NCI-H187 treated with DMSO at 0.1 percent for 48 hours (cell line): ENCODE measurements at places on chromosomes 2 and 18.

DNA sequence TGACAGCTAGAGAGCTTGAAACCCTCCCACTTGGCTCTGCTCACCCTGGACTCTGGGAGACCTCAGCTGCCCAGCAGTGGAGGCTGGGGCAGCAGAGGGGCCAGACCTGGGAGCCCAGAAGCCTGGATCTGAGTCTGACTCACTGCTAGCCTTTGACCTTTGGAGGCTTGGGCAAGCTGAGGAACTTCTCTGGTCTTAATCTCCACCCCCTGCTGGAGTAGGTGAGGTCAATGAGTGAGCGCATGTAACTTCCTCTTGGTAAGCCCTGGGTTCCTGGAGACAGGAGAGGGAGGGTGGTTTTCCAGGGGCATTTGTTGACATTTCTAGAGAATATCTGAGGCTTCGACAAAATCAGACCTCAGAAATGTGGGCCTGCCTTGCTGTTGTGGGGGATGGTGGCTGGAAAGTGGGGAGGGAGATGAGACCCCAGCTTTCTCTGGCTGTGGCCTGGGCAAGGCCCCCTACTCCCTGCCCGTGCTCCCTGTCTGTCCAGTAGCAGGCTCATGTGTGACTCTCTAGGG, 73.0 kb upstream of the YWHAQ start:
- no peak for DNase-seq

- no peak for DNase-seq
These were observed 78.5 kb downstream of the PTPN4 start for GRCh38 chr2:119838179-119838578.

DNA sequence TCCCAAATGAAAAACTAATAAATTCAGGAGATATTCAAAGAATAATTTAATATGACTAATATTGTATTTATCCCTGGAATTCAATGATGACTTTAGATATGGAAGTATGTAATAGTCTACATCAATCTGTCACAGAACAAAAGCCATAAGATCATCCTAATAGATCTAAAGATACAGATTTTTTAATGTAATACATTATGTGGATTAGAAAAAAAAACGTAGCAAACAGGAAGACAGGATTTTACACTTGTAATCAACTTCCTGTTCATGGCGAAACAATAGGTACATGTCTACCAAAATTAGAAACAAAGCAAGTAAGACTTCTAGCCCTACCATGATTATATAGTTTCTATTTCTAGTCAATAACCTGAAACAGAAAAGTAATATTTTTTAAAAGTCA, 192.2 kb downstream of the TTC32 start:
- no peak for DNase-seq

GRCh38 chr2:223050188-223050587, 1.8 kb upstream of the KCNE4 start:
- DNase-seq = no peak

DNA sequence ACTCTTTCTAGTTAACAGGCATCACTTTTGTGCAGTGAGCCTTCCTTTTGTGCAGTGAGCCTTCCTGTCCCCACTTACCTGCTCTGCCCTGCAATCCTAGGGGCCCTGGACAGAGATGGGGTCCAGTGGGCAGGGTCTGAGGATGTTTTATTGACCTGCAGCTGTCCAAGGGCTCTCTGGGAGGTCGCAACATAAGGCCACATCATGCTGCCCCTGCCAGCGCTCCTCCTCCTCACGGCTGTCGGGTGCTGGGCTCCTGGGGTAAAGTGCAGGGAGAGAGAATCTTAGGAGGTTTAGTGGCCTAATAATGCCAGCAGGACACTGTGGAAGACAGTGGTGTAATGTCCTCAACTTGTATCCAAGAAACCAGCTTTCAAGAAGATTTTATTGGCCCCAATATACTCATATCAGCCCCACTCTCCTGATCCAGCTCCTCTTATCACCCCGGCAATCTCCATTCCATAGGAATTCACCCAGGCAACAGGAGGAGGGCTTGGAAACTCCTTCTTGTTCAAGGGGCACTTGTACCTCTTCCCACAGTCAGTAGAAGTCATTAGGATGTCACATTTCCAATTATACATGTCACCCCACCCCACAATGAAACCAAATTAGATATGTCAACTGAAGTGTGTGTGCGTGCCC, 41.9 kb upstream of the ASB18 start:
- no peak for DNase-seq

GRCh38 chr2:100902817-100903405, 83.0 kb downstream of the NPAS2 start:
- no peak for DNase-seq

DNA sequence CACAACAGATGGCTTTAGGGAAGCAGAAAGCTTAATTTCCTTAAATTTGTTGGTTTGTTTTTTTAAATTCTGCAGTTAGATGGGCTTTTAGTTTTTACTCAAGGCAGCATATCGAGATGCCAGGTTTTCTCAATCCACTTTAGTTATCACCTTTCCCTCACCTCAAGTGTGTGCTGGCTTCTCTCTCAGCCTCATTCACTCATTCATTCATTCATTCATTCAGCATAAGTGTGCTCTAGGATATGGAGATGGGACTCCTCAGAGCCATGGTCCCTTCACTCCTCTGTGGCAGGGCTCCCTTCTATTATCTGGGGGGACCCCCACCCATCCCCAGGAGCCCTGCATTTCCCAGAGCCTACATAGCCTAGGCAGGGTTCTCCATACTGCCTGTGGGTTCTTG, 19.0 kb downstream of the VIL1 start:
- DNase-seq = no peak

GRCh38 chr18:55265984-55266383, 306.7 kb upstream of the CCDC68 start:
- DNase-seq = no peak

- DNase-seq = no peak
These were observed 99.4 kb upstream of the ZNF804A start for GRCh38 chr2:184498936-184499335.

DNA sequence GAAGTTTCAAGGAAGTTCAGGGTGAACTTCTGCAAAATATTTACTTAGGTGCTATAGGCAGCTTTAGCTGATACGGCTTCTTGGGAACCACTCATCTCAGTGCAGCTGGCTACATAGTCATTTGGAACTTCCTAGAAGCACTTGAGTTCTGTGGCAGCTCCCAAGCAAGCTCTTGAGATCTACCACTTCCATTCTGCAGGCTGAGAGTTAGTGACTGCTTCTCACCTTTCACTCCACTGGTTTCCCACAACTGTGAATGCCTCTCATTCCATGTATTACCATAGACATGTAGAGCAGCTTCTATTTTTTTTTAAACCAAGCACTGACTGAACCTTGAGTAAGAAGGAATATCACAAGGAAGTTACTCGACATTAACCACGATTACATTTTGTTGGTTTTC, 994.1 kb upstream of the ACVR2A start:
- peak; percentile 29 for DNase-seq

- no peak for DNase-seq
These were observed 2.1 kb downstream of the DHRS9 start for GRCh38 chr2:169071455-169071854.
